RCC 7860 (cell line): ENCODE measurements at places on chromosomes 3 and 15.

DNA sequence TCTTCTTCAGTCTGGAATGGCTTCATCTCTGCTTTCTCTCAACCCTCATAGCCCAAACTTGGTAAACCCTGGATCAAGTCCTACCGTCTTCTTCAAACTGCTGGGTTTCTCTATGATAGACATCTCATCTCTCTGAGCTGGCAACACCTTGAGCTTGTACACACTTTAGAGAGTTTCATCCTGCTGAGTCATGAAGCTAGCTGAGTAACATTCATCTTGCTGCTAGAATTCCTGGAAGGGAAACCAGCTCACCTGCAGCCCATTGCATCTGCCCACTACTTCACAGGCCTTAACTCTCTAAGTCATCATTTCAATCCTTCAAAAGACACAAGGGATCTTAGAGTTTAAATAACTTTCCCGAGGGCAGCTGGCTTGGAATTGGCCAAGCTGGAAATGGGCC lies 175.5 kb upstream of the RORA start:
- no peak for DNase-seq

DNA sequence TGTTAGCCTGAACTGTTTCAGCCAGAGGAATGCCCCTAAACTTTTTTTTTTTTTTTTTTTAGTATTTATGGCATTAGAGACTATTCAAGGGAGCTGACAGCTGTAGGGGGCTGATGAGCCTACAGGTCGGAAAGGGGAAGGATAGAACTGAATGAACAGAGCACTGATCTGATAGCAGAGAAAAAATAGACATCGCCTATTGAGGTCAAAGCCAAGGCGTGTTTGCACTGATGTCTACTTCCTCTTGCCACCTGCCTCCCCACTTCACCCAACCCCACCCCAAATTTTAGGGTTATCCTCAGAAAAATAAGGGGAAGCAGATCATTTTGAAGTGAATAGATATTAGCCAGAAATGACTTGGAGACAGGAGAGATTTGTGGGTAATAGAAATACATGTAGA lies 3.0 kb upstream of the ZMAT3 start:
- no peak for DNase-seq

GRCh38 chr15:60525341-60526039 lies 46.5 kb upstream of the ICE2 start:
- DNase-seq = no peak

DNA sequence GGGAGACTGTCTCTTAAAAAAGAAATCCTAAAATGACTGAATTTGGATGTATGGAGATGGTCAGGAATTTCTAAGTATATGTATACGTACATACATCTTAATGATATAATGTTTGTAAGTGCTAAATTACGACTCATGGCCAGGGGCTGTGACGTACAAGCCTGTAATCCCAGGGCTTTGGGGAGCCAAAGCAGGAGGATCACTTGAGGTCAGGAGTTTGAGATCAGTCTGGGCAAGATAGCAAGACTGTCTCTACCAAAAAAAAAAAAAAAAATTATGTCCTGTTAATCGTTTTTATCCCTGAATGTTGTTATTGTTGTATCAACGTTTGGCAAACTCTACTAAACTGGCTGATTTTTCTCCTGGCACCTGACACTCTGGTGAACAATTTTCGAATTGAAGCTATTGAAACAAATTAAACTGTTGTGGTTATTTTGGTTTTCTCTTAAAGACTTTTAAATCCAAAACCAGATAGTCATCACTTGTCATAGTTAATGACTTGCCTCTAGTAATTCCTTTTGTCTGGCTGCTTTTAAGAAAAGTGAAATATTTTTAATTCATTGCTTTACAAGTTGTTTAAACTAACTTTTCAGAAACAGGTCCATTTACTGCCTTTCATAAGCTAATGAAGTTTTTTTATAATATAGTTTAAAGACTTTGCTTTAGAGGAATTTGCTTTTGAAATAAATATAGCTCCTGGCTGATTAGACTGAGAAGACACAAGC lies 7.0 kb downstream of the MORF4L1 start:
- no peak for DNase-seq

DNA sequence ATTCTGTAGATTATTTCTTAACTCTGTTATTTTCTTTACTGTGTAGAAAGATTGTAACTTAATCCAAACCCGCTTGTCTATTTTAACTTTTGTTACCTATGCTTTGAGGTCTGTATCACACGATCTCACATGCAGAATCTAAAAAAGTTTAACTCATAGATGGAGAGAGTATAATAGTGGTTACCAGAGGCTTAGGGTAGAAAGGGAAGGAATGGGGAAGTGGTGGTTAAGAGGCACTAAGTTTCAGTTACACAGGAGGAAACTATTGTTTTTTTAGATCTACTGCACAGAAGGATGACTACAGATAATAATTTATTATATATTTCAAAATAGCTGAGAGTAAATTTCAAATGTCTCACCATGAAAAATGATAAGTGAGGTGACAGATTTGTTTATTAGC lies 515.2 kb downstream of the RSL24D1 start:
- no peak for DNase-seq

DNA sequence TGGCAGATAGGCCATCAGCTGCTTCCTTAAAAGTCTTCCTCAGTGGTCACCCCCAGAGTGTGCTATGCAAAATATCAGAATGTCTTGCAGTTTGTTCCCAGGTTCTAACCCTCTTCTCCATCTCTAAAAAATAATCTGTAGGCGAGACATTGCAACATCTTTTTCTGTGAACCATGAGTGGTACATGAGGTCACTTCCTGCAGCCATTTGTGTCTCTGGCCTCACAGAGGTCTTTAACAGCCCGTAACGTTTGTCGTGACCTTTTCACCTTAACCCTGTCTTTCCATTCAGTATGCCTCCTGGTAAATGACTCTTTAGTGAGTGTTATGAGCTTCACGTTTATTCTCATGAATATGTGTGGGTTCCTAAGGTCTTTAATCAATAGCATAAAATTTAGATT lies 145.4 kb downstream of the KLHL25 start:
- DNase-seq = peak; percentile 59

DNA sequence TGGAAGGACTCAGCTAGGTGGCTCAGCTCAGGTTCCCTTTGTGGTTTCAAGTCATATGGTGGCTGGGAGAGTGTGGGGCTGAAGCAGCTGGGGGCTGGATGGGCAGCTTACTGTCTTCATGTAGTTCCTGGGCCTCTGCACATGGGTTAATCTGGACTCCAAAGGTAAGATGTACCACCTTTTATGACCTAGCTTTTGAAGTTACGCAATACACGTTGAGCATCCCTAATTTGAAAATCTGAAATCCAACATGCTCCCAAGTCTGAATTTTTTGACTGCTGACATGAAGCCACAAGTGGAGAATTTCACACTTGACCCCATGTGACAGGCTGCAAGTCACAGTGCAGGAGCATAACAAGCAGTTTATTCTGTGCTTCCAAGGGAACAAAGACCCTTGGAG lies 173.7 kb downstream of the KBTBD8 start:
- DNase-seq = no peak

GRCh38 chr3:160948273-160948672 lies 156.9 kb downstream of the B3GALNT1 start:
- no peak for DNase-seq

GRCh38 chr15:40047415-40048210 lies 8.6 kb upstream of the SRP14 start:
- peak; percentile 80 for DNase-seq

- DNase-seq = no peak
Observed at GRCh38 chr15:39781967-39782302, 706 bp downstream of the FSIP1 start.

- DNase-seq = no peak
Observed at GRCh38 chr15:85625166-85625830, 169.4 kb downstream of the KLHL25 start.

GRCh38 chr3:114454551-114455251 lies 160.9 kb downstream of the TIGIT start:
- no peak for DNase-seq

DNA sequence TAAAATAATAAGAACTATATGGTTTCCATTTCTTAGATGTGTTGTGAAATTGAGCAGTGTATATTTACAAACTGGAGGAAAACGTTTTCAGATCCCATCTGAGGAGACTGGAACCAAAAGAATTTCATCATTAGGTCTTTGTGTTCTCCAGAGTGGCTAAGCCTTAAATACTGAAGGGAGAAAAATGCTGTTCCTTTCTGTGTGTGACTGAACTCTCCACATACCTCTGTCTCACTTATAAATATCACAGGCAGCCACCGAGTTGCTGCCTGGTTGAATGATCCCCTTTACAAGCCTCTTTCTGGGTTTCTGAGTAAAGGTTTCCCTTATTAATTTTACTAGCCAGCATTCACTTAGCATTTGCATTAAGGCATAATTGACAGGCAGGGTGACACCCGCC lies 913.9 kb upstream of the NR2F2 start:
- DNase-seq = no peak

DNA sequence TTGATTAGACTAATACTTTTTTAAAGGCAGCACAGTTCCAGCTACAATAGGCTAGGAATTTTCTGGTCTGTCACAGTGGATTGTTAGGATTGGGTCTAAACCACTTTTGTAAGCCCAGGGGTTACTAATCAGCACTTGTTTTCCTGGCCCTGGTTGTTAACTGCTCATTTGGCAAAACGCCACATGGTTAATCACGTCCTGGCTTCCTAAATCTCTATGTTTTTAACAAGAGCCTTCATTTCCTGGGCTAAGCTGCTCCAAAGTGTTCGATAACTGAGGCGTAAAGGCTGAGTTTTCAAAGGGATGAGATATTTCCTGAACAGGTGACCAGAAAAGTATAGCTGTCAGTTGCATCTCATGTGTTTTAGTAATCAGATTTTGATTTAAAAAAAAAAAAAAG lies 38.9 kb upstream of the CLRN1 start:
- no peak for DNase-seq
